ENCODE measurements at places on chromosomes 6 and 20.

DNA sequence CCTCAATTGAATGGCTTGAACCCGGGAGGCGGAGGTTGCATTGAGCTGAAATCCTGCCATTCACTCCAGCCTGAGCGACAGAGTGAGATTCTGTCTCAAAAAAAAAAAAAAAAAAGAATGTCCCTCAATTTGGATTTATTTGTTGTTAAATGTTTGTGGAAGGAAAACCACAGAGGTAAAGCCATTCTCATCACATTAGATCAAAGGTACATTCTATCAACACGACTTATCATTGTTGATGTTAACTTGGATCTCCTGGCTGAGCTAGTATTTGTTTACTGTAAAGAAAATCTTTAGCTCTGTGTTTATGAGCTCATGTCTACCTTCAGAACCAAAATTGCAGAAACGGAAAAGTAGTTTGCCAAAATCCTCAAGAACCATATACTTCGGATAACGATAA is 91.4 kb upstream of the SALL4 start:
- DNase-seq, result no peak

DNA sequence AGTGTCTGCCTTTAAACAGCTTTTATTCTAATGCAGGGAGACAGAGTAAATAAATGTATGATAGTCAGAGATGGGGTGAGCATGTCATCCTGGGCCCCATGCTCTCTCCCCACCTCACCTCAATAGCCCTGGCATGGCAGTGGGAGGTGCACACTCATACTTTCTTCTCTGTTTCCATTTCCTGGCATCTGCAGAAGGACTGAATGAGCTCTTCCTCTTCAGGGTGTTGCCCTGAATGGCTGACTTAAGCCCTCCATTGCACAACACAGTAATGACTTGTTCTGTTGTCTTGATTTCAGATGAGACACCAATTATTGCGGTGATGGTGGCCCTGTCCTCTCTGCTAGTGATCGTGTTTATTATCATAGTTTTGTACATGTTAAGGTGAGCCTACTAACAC is 57.0 kb upstream of the GNRH2 start:
- no peak for DNase-seq

DNA sequence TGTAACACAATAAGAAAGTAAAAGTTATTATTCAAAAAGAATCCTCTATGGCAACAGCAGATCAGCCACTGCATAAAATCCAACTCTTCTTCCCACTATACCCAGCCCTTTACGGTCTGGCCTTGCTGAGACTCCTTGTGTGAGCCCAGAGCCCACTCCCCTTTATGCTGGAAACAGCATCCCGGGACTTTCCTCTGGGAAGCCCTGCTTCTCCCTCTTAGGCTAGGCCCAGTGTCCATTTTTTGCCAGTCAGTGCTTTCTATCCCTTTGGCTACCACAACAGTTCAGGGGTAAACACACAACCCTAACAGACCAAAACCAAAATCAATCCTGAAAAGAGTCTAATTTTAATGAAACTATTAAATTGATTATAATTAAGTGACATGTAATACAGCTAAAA is 20.6 kb downstream of the FKBP5 start:
- no peak for DNase-seq

- no peak for DNase-seq
Measured at GRCh38 chr20:62337558-62338293, 29.4 kb downstream of the LAMA5 start.

DNA sequence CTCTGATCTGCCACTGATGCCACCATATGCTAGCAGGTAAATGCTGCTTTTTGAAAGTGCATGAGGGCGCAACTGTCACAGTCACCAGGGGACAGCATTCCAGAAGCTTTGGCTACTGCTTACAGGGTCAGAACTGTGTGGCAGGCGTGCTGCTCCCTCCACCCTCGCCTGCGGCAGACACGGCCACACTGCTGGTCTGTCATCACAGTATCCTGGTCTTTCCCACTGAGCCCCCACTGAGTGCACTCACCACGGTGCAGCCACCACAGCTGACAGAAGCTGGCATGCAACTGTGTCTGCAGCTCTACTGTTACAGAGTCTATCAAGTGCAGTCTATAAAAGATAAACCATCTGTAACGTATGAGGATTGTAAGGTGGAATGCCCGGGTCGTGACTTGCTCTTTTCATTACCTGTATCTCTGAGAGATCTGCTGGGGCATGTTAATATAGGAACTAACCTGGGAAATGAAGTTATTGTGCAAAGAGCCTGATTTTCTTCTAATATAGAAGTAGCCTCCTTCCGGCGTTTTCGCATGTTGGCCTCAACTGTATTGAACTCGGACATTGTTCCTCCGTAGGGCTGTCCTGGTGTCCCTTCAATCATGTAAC is 24.5 kb downstream of the GCLC start:
- DNase-seq, result no peak

DNA sequence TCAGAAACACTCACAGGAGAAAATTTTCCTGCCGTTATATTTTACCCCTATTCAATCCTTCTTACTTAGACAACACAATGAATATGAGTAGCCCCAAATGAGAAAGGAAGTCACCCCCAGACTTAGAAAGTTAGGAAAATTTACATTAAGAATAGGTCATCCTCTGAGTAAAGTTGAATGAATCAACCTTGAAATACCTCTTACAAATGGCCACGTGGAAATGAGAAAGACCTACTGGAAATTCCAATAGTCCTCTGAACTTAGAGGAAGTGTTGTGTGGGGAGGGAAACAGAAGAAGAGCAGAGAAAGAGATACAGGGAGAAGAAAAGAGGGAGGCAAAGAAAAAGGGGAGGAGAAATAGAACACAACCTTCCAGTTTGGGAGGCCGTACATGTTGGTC is 43.7 kb downstream of the PHACTR1 start:
- no peak for DNase-seq

GRCh38 chr6:163182696-163183095 is 231.8 kb upstream of the QKI start:
- DNase-seq, result no peak

- DNase-seq, result no peak
Measured at GRCh38 chr6:162845972-162846371, 118.2 kb downstream of the PACRG start.

DNA sequence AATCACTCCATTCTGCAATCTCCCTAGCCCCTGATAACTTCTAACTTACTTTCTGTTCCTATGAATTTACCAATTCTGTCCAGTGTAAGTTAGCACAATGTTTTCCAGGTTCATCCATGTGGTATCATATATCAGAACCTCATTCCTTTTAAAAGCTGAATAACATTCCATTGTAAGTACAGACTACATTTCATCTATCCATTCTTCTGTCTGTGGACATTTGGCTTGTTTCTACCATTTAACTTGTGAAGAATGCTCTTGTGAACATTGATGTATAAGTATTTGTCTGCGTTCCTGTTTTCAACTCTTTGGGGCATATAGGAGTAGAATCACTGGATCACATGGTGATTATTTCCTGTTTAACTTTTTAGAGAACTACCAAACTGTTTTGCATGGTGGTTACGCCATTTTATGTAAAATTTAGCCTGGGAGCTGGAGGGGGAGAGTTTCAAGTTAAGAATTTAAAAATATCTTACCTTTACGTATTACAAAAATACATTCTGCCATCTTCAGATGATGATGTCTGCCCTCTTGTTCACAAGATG is 156.5 kb downstream of the BTBD3 start:
- DNase-seq, result no peak

DNA sequence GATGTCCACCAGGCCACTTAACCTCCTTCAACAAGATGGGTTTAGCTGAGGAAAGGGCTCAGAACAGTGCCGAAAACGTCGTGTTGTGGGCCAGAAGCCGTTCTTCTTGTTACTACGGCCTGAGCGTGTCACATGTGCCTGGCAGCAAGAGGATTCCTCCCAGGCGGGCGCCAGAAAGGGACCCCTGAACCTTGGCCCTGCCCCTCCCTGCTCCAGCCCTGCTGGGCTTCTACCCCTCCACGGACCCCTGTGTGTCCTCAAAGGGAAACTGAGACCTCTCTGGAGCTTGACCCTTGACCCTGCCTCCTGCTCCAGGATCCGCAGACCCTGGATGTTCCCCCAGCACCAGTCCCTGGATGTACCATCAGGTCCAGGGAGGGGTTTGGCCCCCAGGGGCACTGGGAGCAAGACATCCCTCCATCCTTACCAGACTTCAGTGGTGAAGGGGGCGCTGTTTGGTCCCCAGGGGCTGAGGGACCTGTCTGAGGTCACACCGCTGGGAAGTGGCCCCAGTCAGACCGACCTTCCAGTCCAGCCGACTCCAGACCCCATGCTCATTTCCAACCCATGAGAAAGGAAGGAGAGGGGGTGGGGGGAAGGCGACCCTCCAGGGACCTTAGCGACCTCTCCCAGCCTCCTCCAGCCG is 10.1 kb downstream of the HRH3 start:
- no peak for DNase-seq

- DNase-seq, result no peak
Measured at GRCh38 chr20:25229486-25230165, 18.3 kb upstream of the PYGB start.

DNA sequence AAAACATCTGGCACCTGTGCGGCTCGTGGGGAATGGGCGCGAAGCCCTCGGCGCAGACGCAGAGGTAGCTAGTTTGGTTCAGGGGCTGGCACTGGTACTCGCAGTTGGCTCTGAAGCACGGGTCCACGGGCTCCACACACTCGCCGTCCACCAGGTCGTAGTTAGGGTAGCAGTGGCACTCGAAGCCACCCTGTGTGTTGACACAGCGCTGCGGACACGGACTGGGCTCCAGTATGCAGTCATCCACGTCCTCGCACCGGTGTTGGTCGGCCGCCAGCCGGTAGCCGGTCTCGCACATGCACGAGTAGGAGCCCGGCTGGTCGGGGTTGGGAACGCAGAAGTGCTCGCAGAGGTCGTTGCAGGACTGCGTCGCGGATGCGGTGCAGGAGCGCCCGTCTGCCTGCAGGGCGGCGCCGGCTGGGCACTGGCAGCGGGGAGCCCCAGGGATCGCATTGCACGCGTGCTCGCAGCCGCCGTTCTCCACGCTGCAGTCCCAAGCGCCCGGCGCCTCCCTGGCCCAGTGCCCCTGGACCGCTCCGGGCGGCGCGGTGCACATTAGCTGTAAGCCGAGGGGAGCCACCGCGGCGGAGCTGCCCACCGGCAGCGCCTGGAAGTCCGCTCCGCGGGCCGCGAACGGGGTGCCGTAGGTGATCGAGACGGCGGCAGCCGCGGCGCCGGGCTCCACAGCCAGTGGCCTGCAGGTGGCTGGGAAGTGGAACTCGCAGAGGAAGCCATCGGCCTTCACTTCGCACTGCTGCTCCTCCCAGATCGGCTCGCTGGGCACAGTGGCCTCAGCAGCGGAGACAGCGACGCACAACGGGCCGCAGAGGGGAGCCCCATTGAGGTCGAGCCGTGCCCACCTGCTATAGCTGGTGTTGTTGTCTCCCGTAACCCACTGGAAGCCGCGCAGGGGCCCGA is 930 bp downstream of the THBD start:
- no peak for DNase-seq

GRCh38 chr6:169108753-169109152 is 144.9 kb downstream of the THBS2 start:
- no peak for DNase-seq

DNA sequence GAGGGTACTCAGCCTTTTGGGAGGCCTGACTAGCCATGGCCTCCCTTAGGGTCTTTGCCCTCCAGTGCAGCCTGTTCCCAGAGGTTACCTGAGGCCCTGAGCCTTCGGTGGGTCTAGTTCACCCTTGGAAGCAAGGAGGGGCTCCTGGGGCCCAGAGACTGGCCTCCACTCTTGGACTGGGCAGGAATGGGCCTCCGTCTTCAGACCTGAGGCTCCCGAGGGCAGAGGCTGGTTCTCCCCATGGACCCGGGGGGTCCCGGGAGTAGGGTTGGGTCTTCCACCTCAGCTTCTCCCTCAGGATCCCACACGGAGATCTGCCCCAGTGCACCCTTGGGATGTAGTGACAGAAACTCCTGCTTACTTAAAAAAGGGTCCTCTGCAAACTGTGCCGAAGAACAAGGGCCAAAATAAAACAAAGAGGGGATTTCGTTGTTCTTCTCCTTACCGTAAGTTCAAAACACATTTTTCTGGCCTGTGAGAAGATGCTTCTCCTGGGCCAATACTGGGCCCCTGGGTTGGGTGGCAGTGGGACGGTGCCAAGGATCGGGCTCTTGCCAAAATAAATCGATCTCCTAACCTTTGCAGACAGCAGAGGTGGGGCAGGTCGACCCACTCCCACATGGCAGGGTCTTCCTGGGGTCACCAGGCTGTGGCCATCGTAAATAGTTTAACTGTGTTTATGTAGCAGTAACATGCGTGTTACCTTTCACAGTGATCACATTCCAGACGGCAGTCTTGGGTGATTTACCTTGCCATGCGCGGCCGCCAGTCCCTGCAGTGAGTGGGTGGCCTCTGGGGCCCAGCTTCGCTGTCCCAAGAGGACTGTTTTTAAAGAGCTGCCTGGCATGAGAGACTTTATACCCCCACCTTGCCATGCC is 151.8 kb downstream of the VEGFA start:
- DNase-seq, result no peak

DNA sequence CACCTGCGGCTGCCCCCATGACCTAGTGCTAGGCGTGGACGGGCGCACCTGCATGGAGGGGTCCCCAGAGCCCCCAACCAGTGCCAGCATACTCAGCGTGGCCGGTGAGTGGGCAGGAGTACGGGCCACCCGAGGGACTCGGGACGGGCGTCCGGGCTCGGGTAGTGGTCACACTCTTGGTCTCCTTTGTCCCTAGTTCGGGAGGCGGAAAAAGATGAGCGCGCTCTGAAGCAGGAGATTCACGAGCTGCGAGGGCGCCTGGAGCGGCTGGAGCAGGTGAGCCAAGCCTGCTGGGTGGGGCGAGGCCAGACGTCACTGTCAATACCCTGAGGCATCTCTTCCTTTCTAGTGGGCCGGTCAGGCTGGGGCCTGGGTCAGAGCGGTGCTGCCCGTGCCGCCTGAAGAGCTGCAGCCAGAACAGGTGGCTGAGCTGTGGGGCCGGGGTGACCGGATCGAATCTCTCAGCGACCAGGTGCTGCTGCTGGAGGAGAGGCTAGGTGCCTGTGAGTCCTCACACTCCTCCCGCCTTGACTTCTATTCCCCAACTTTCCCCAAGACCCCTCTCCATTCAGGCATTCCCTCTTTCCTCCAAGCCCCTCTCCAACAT is 2.9 kb downstream of the EGFL8 start:
- DNase-seq, result no peak

DNA sequence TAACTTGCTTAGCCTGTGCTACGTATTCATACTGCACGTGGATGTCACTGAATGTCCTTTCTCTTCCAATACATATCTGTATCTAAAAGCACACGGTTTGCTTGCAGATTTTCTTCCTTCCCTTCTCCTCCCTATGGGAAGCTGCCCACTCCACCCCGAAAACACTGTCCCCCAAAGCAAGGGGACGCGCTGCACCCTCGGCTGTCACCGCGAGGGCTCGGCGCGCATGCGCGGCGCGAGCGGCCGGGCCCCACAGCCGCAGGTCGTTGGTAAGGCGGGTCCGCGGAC is 659 bp downstream of the TMX4 start:
- peak; percentile 48 for DNase-seq

GRCh38 chr6:111087871-111088667 is 766 bp downstream of the SLC16A10 start:
- DNase-seq, result no peak

GRCh38 chr20:53767206-53767930 is 173.7 kb upstream of the ZNF217 start:
- DNase-seq, result no peak

Measured in HS-27A (cell line).